Kasumi-1 (cell line): ENCODE measurements at places on chromosomes 4 and X.

- peak; percentile 13 for DNase-seq
These were observed 40.1 kb upstream of the UGT8 start for GRCh38 chr4:114558446-114559020.

- DNase-seq = no peak
These were observed 284.5 kb upstream of the CTSO start for GRCh38 chr4:156238171-156238570.

DNA sequence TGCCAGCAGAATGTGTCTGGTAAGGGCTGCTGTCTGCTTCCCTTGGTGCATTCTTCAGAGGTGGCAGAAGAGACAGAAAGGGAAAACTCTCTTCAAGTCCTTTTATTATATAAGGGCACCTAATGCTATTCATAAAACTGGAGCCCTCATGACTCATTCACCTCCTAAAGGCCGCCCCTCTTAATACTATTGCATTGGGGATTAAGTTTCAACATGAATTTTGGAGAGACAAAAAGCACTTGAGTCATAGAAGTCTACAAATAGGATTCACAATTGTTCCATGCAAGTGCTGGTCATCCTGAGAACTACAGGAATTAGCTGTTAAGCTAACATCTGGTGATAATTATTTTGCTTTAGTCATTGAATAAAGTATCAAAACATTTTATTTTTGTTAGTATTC is 349.5 kb downstream of the HS3ST1 start:
- no peak for DNase-seq

DNA sequence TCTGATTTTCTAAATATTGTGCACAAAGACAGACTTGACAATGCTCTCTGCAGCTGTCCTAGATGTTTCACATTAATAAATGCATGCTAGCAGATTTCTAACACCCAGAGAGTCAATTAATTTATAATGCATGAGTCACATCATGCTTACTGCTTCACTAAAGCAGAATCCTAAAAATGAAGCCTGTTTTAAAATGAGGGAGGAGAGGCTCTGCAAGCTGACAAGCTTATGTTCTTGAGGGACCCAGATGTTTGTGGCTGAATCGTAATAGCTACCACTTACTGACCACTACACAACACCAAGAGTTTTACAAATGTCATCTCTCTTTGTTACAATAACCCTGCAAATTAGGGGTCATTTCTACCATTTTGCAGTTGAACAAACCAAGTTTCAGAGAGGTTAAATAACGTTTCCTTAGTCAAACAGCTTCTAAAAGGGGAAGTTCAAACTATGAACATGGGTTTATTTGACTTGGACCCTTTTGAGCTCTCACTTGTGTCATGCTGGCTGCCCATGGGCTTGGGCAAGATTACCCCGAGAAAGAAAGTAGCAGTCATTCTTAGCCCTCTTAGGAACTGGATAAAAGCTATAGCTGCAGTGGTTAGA is 262.7 kb upstream of the ETNPPL start:
- no peak for DNase-seq

DNA sequence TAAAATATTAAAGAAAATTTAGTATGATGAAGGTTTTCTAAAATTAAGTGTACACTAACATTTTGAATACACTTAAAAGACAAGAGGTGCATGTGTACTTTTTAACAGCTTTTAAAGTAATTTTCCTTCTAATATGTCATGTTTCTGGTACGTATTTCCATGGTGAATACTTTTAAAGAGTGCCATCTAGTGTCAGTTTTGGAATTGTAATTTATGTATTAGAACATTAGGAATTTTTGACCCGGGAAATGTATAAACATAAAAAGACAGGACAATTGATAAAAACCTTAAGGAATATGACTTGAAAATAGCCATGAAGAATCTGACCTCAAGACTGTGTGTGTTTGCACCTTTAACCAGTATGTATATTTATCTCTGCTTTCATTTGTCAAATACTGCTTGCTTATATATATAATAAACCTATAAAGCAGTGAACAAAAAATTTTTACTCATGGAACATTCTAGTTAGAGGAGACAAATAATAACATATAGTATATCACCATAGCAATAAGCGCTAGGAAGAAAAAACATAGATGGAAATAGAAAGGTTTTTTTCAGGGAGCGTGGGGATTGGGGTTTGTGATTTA is 7.2 kb downstream of the GSTCD start:
- peak; percentile 57 for DNase-seq
